NCI-H2107 (cell line): ENCODE measurements at places on chromosomes 12 and 14.

- DNase-seq = peak; percentile 30
Measured at GRCh38 chr12:121400332-121401139, 618 bp downstream of the RNF34 start.

DNA sequence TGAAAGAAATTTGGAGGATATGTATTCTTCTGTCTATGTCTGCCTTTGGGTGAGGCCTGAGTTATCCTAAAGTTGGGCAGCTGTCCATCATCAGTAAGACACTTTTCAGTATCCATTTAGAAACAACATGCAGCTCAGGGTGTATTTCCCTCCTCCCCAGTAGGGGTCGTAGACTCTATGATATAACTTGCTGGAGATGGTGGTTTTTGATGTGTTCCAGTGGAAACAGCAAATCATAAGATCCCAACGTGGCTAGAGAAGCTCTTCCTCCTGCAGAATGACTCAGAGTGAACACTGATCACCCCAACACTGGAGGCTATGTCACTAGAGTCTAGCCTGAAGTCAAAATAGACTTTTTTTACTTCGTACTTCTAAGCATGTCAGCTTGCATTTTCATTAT is 331.6 kb upstream of the STXBP6 start:
- no peak for DNase-seq

- no peak for DNase-seq
Measured at GRCh38 chr14:28767853-28768741, 1.5 kb downstream of the FOXG1 start.

- DNase-seq = no peak
Measured at GRCh38 chr14:91732439-91732838, 553 bp upstream of the CATSPERB start.

GRCh38 chr14:91350813-91351511 is 66.7 kb downstream of the CCDC88C start:
- DNase-seq = no peak

GRCh38 chr12:26651566-26652188 is 181.3 kb downstream of the ITPR2 start:
- DNase-seq = peak; percentile 59

GRCh38 chr14:83047059-83047830 is 1513.6 kb upstream of the SEL1L start:
- DNase-seq = no peak

GRCh38 chr12:20508359-20508758 is 140.0 kb downstream of the PDE3A start:
- DNase-seq = no peak

DNA sequence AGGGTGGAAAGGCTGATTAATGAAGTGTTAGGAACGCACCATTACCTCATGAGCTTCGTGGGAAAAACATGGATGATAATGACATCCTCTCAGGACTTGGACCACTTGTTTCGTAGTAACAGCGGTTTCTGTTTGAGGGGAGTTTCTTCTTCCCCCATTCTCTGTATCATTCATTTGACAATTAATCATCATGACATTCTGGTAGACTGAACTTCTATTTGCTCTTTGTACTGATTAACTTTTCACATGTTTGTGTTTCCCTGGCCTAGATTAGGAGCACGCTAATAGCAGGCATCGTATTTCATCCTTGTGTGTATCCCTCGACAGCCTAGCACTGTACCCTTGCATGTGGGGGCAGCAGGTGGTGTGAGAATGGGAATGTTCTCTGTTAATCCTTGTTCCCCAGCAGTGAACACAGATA is 8.0 kb downstream of the LRRC74A start:
- DNase-seq = no peak

DNA sequence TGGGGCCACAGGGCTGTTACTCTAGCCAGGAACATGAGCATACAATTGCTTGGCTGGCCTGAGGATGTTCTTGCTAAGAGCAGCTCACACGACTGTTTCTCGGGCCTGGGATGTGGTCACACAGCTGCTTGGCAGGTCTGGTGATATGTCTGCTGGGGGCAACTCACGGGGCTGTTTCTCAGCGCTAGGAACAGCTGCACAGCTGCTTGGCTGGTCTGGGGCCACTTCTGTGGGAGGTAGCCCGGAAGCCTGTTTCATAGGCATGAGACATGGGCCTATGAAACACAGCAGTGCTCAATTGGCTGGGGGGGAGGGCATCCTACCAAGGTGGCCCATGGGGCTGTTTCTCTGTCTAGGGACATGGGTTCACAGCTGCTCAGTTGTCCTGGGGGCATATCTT is 73.4 kb upstream of the DDHD1 start:
- DNase-seq = no peak

DNA sequence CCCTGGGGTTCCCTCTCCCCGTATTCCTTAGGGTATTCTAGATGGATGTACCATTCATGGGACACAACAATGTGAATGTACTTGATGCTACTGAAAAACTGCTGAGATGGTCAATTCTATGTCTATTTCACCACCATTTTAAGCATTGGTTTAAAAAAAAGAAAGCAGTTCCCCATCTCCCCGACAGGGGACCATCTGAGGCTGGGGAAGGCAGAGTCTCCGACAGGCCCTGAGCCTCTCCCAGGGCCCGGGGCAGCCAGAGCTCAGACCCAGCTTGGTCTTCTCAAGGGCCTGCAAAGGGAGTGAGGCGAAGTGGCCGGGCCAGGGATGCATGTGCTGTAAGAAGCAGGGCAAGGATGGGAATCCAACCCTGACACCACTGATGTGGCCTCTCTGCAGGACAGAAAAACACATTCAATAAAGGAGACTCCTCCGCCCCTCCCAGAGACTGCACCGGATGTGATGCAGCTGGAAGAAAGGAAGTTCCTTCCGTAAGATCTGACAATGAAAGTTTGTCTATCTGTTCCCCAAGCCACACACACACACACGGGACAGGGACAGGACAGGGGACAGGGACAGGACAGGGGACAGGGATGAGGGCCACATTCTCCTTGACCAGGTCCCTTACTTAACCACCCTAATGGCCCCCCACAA is 234.1 kb downstream of the BCL11B start:
- DNase-seq = no peak

- DNase-seq = no peak
Measured at GRCh38 chr12:69330475-69331473, 17.4 kb upstream of the LYZ start.

GRCh38 chr14:93163564-93163963 is 21.1 kb downstream of the MOAP1 start:
- DNase-seq = no peak

DNA sequence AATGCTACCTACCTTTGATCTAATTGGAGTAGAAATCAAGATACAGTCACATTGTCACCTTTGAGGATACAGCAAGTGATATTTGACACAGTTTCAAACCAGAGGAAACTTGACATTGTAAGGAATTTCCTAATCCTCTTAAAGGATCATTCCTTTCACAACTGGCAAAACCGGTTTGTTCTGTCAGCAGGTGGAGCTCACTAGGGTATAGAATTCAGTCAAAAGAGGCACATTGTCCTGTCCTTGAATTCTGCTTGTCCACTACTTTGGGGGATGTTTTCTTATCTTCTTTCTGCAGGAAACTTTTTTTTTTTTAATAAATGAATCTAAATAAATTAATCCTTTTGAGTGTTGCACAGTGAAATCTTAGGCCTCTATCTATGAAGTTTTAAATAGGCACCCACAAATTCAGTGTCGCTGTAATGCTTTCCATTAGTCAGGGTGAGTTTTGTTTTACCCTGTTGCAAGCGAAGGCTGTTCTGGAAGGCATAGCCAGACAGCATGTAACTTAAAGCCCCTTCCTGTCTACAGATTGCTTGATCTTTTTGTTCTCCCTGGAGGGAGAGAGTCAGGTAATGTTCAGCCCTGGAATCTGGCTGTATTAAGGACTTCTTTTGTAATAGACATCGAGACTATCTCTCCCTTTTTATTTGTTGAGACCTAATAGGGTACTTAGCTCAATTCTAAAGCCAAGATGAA is 285.0 kb upstream of the RGS6 start:
- DNase-seq = no peak

- DNase-seq = no peak
Measured at GRCh38 chr14:28398506-28398905, 368.1 kb upstream of the FOXG1 start.

- no peak for DNase-seq
Measured at GRCh38 chr12:49017891-49018260, 700 bp downstream of the PRKAG1 start.

DNA sequence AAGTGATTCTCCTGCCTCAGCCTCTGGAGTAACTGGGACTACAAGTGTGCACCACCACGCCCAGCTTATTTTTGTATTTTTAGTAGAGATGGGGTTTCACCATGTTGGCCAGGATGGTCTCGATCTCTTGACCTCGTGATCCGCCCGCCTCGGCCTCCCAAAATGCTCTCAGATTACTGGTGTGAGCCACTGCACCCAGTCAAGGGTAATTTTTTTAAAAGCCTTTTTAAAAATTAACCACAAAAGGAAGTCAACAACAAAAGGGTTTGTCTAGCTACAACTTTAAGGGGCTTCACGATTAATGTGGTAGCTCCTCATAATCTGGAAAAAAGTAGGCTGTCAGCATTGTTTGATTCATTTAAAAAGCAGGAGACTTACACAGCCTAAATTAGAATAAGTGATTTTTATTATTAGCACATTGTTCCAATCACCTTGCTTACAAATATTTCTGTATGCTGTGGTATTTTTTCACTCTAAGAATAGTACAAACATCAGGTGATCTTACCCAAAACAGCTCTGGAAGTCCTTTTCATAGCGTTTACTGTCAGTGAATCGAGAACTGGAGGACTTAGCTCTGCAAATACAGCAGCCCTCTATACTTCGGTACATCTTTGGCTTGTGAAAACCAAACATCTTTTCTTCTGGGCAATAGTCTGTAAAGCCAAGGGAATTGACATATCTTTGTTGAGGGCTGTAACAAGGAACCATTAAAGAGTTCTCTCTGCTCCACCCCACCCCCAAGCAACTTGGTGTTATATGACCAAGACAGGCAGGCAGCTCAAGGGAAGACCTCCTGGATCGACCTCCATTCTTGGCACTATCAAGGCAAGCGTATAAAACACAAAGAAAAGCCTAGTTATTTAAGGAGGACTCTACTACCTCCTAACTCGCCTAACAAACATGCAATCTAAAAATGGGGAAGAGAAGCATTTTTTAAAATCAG is 28.1 kb downstream of the SINHCAF start:
- no peak for DNase-seq

DNA sequence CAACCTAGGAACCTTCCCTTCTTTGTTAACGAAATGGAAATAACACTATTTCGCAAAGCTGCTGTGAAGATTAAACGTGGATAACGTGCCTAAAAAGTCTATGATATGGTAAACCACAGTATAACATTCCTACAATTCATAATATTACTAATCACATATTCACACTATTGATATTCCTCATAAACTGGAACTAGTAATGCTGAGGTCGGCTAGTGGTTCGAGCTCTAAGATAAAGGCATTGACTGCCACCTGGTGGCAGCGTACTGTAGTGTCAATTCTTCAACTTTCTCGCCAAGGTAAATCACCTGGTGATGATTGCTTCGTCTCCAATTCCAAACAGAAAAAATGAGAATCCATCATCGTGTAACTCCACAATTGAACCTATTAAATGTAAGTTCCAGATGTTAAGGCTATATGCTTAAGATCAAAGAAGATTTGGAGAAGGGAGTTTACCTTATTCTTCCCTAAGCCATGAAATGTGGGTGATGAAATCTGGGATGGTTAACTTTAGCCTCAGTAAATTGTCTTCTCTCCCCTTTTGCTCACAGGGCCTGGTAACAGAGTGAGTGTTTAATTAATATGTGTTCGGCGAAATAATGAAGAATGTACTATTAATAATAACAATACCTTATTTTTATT is 197.5 kb upstream of the TMEM132C start:
- peak; percentile 23 for DNase-seq

GRCh38 chr12:108356835-108357806 is 18.0 kb upstream of the CMKLR1 start:
- DNase-seq = no peak

GRCh38 chr12:2682296-2683251 is 112.2 kb upstream of the FKBP4 start:
- no peak for DNase-seq

DNA sequence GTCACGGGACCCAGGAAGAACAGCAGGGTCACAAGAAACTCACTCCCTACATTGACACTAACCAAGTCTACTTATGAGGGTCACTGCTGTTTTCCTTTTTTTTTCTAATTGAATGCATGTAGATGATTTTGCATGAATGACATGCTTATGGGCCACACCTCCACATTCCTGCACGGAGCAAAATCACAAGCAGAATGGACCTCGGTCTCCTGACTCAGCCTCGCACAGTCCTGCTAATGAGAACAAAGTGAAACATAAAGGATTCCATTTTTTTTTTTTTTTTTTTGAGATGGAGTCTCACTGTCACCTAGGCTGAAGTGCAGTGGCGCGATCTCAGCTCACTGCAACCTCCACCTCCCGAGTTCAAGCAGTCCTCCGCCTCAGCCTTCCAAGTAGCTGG is 12.3 kb downstream of the SCARB1 start:
- DNase-seq = no peak

DNA sequence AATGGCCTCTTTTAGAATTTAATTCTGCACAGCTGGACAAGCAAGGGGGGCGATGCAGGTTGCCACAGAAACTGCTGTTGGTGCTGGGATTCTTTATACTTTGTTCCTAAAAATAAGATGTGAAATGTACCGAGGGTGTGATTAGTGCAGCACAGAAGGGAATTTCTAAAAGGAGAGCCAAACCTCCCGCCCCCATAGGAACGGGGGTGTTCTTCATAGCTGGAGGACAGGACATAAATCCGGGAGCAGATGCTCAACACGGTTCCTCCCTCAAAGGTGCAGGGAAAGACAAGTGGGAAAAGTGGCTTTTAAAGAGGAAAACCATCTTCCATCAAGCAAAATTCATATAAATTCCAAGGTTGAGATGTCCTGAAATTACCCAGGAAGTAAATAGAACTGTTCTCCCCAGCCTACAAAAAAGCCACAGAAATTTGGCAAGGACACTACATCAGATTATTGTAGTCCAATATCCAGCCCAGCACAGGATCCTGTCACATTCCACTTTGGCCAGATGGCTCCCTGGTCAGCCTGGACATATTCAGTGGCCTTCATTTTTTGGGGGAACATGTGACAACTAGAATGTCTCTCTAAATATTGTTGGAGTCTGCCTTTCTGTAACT is 51.4 kb upstream of the TMX1 start:
- no peak for DNase-seq

DNA sequence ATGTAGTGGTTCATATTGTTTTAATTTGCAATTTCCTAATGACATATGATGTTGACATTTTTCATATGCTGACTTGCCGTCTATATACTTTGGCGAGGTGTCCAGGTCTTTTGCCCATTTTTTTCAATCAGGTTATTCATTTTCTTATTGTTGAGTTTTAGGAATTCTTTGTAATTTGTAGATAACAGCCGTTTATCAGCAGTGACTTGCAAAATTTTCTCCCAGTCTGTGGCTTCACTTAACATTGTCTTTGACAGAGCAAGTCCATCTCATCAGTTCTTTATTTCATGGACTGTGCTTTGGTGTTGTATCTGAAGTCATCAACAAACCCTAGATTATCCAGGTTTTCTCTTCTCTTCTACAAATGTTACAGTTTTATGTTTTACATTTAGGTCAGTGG is 12.6 kb upstream of the KLHDC2 start:
- no peak for DNase-seq

- DNase-seq = peak; percentile 20
Measured at GRCh38 chr12:58540480-58541299, 379.6 kb downstream of the LRIG3 start.

GRCh38 chr14:43877351-43877960 is 629.6 kb downstream of the FSCB start:
- no peak for DNase-seq
